LNCaP clone FGC (cell line): ENCODE measurements at places on chromosomes 4 and X.
A peak's percentile ranks its signal among the peaks of the same experiment; 100 is the strongest.

- no peak for DNase-seq
These were observed 35.5 kb downstream of the CTBP1 start for GRCh38 chr4:1213336-1213995.

- DNase-seq, result no peak
These were observed 187.2 kb downstream of the SHOX start for GRCh38 chrX:817759-818300.

GRCh38 chrX:11421805-11422524 lies 128.8 kb downstream of the AMELX start:
- peak; percentile 96 for DNase-seq

GRCh38 chr4:52588097-52588496 lies 71.0 kb downstream of the USP46 start:
- no peak for DNase-seq

DNA sequence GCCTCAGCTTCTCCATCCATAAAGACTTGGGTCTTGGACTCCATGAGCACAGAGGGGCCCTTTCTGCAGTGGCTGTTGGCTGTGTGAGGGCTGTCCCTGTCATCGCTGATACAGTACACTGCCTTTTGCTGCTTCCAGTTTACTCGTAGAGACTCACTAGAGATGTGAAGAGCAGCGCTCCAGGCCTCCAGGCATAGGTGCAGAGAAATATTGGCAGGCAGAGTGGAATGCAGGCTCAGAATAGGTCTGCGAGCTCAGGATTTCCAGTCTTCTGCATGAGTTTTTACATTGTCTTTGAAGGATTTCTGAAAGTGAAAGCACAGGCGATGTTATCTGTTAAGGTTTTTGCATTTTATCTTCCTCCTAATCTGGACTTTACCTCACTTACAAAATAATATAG lies 97.4 kb downstream of the AASDH start:
- DNase-seq, result no peak

DNA sequence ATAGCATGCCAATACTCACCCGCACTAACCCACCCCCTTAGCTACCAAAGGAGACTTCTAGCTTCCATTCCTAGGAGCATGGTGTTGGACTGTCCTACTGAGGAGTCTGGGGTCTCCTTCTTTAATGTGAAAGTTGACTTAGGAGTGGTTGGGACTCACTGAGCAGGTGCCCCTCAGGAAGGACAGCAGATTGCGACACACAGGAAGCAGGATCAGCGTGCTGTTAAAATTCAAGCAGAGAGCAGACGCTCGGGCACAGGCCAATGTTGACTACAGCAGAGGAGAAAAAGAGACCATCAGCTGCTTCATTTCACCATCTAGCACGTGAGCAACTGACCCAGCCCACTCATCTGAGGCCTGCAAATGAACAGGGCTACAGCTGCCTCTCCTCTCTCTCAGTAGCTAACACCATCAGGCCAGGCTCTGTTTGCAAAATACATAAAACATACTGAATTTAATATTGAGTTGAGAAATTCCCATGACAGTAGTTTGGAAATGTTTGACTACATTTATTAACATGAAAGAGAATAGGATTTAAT lies 10.8 kb downstream of the NOX1 start:
- no peak for DNase-seq

- no peak for DNase-seq
These were observed 147.2 kb upstream of the DIPK2B start for GRCh38 chrX:45347877-45348276.

DNA sequence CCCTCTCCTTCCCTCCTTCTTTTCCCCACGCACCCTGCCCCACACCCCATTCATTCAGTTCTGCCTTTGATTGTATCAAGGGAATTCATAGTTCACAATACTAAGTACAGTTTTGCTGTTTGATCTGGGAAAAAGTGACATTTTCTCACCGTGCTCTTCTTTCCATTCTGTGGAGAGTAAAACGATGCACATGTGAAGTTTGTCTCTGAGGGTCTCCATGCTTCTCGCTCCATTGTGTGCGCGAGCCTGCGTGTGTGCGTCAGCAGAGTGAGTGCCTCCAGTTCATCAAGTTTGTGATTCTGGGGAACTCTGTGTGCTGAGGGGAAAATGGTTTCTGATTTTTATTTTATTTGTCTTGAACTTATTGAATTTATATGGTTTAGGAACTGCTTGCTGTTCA lies 1.9 kb downstream of the STK26 start:
- DNase-seq, result no peak

DNA sequence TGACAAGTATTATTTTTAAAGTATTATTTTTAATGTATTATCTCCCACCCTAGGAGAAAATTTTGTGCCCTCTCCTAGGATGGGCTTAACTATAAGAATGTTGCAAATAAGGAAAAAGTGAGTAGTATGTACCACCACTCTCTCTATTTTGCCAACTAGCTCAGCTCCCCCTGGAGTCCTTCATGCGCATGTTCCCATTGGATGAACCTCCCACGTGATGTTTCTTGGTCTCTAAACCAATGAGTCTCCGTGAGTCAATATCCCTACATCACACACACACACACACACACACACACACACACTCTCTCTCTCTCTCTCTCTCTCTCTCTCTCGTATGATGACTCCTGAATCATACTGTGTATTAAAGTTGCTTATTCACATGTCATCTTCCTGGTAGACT lies 129.7 kb upstream of the ZFP42 start:
- no peak for DNase-seq

DNA sequence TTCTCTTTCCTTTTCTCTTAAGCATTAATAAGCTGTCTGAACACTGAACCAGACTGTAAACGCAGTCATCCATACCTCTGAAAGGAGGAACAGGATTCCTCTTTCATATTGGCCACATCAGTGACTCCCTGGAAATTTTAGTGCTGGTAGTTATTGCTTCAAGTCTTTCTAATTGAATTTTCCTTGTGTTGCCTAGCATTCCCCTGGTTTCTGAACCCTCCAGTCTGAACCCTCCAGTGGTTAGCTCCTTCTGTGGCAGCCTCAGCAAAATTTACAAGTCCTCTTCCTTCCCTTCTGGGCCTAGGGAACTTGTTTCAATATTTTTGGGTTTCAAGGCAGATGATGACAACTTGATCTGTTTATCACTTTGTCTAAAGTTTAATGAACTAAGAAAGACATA lies 7.9 kb downstream of the SPARCL1 start:
- DNase-seq, result peak; percentile 4

DNA sequence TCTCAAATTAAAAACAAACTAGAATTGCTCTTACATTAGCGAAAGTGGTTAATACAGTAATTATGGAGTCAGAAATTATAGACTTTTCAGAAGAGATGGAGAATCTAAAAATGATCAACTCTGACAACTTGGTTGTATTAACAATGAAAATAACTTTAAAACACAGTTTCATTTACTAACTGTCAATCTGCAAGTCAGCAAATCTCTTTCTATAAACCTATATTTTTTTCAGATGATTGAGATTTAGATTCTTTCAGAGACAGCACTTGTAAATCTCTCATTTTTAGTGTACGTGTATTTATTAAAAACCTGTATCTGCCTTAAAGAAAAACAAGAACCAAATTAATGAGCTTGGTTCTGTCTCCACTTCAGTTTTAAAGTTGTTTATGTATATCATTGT lies 311.4 kb downstream of the EPHA5 start:
- DNase-seq, result no peak

DNA sequence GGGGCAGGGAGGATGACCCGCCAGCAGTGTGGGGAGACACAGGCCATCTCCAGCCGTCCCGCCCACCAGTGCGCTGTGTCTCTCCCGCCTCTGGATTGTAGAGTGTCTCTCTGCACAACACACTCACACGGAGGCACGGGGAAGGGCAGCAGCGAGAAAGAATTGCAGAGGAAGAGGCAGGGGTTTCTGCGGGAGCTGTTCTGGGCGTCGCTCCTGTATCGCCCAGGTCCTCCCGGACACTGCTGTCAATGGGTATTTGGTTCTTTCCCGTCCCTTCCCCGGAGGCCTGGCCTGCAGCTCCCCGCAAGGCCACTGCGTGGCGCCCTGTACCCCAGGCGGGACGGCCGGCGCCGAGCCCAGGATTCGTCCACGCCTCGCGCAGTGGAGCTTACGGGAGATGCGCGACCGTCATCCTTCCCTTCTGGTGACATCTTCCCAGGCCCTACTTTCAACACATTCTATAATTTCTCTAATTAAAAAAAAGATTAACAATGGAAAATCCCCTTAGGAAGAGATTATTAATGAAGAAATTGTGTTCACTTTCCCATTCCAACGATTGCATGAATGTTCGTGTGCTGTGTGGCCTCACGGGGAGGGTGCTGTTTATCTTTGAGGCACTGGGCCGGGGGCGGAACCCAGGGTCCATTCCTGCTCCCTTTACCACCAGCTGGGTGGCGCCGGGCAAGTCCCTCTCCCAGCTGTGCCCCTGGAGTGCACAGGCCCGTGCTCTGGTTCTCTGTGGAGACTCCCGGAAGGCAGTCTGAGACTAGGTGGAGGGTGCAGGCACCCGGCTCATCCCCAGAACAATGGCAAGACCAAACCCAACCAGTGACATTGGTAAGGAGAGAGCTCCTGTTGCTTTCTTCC lies 95.7 kb downstream of the CPZ start:
- no peak for DNase-seq

GRCh38 chr4:153143527-153144348 lies 60.5 kb upstream of the TRIM2 start:
- no peak for DNase-seq

DNA sequence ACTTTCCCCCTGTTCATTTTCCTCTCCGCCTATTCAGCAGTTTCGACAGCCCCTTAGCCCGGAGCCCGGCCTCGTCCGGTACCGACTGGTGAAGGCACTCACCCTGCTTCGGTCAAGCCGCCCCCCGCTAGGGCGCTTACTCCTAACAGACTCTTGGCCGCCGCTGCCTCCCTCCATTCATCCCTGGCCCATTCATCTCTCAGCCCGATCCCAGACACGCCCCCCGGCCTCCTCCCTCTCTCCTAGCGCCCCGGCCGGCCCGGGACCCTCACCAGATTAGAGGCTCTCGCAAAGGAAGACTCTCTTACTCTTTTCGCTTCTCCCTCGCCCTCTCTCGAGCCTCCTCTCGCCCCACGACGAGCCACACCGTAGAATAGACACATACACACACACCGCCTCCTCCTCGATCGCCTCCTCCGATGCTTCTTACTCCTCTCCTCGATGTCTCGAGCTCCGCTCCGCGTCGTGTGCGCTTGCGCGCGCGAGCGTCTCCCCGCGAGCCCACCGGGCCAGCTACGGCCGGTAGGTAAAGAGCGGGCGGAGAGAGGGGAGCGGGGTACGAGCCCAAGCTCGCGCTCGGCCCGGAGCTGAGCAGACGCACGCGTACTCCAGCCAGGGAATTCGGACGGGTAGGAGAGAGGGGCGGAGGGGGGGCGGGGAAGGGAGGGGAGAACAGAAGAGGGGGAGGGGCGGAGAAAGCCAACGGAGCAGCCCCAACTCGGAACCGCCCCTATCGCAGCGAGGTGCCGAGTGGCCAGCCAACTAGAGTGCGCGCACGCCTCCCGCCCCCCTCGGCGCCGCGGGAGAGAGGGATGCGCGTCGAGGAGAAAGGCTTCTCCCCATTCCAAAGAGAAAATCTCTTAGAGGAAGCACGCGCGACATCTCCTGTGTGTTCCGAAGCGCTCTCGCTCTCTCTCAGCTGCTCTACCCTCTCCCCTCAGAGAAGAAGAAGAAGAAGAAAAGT lies at the start of gene WNK3:
Gene WNK3, minus strand, starts transcription at position 633 of the 964 bp plus-strand sequence.
- DNase-seq, result peak; percentile 34

DNA sequence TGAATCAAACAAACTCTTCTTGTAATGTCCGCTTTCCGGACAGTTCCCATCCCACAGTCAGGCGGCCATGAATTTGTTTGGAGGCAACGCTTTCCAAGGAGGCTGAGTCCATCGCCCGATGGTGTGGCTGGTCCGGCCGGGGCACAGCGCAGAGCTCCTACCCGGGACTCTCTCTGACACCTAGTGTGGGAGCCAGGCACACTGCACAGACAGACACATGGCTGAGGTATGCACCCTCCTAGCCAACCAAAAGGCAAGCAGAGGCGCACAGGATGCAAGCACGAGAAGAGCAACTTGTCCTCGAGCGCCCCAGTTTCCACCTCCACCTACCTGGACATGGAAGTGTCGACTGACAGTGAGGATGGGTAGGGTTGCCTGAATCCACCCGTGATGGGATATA lies 87.5 kb downstream of the LEF1 start:
- no peak for DNase-seq

DNA sequence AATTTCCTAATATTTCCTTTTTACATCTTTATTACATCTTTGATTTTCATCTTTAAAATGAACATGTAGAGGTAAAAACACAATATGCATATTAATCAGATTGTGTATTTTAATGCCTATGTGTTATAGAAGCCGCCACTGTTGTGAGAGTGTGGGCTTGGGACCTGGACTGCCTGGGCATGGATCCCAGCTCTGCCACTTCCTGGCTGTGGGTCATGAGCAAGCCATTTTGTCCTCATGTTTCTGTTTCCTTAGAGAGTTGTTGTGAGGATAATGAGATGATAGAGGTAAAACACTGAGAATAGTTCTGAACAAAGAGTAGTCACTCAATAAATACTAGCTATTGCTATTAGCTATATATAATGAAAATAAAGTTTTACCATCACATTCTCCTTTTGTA lies 38.4 kb upstream of the SCOC start:
- no peak for DNase-seq

DNA sequence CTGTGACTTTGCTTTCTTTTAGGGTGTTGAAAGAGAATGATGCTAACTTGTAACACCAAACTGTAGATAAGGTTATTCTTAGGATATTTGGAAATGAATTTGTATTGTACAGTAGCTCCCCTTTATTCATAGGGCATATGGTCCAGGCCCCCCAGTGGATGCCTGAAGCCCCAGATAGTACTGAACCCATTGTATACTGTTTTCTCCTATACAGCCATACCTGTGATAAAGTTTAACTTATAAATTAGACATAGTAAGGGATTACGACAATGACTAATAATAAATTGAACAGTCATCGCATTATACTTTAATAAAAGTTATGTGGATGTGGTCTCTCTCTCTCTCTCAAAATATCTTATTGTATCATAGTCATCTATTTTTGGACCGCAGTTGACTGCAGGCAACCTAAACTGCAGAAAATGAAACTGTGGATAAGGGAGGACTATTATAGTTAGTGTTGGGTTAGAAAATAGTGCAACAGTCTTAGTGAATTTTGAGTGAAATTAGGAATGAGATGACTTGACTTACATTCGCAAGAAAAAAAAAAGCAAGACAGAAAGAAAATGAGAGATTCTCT lies 105.1 kb downstream of the CLDN22 start:
- no peak for DNase-seq

- no peak for DNase-seq
These were observed 20.2 kb downstream of the WDR1 start for GRCh38 chr4:10096201-10096977.

DNA sequence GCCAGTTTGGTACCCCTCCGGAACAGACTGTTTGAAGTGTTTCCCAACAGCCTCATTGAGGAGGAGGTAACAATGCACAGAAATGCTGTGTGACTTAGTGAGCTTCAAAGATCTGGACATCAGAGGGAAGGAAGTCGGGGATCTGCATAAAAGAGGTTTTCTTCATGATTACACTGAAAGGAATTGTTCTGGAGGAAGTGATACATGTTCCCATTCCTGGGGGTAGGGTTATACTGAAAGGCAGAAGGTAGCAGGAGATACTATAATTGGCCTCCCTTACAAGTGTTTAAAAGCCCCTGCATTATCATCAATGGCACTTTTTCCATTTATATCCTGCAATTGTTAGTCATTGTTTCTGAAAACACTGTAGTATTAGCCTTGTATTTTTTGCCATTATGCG lies 94.0 kb upstream of the DKK2 start:
- DNase-seq, result no peak

GRCh38 chrX:107978707-107979307 lies 3.4 kb downstream of the TEX13B start:
- peak; percentile 7 for DNase-seq
